GM12878 (cell line): ENCODE measurements at places on chromosomes 7 and 10. TPM values are rescaled to one million over a fixed set of nuclear protein-coding genes. Genes with fewer than 3 reads are reported as not detected.

The ZCWPW1 gene
- polyA plus RNA-seq: 3.5 and 5.0 TPM in 2 replicates

The PHF14 gene
- polyA plus RNA-seq: 22.1 and 24.4 TPM in 2 replicates

The ZNF804B gene
- polyA plus RNA-seq: not detected in 2 replicates

The PCLO gene
- polyA plus RNA-seq: 0.03 TPM in 1 of 2 replicates, not detected in the other

The CYP3A4 gene
- not detected in 2 replicates for polyA plus RNA-seq

The COX19 gene
- 16.5 and 17.9 TPM in 2 replicates for polyA plus RNA-seq

The NRP1 gene
- polyA plus RNA-seq: 0.28 and 0.39 TPM in 2 replicates

The GIMAP7 gene
- polyA plus RNA-seq: 5.1 and 5.8 TPM in 2 replicates

The DDC gene
- polyA plus RNA-seq: not detected in 2 replicates

The HPS6 gene
- polyA plus RNA-seq: 12.7 and 16.3 TPM in 2 replicates
